Iris pigment epithelial cell (primary cell): ENCODE measurements at places on chromosomes 6 and 20.

- no peak for DNase-seq
These were observed 70.6 kb downstream of the CTNNBL1 start for GRCh38 chr20:37764333-37764935.

DNA sequence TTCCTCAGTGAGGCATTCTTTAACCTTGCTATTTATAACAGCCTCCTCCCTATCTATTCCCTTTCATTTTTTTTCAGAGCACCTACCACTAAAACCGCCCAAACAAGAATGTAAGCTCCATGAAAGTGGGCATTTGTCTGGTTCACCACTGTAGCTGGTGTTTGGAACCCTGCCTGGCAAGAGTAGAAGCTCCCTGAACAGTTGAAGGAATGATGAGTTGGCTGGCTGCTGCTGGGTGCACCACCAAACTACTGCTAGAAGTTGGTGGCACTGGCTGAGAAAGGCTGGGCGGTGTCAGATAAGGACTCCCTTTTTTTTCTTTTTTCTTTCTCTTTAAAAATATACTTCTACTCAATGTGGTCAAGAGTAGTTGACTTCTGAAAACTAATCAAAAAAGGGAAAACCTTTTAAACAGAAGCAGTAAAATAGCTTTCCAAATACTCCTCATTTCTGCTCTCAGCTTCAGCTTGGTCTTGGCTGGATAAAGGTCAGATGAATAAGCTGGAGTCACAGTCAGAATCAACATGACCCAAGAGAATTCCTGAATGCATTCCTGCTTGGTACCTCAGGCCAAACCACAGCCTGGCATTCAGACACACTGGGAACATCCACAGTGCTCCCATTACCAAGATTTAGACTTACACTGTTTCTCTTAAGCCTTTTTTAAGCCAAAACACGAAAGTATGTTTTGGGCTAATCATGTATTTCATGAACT, 38.0 kb downstream of the RTN4IP1 start:
- DNase-seq: peak; percentile 75

DNA sequence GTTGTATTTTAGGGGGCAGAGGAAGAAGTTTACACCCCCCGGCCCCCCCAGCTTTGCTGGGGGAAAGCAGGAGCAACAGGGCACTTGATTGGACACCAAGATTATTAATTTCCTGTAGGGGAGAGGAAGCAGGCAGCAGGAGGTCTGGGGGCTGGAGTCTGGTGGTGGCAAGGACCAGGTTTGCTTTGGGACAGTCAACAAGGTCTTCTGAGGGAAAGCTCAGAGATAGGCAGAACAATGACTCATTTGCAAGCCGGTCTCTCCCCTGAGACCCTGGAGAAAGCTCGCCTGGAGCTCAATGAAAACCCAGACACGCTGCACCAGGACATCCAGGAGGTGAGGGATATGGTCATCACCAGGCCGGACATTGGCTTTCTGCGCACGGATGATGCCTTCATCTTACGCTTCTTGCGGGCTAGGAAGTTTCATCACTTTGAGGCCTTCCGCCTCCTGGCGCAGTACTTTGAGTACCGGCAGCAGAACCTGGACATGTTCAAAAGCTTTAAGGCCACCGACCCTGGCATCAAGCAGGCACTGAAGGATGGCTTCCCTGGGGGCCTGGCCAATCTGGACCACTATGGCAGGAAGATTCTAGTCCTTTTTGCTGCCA, 1.6 kb downstream of the CLVS2 start:
- DNase-seq: no peak

DNA sequence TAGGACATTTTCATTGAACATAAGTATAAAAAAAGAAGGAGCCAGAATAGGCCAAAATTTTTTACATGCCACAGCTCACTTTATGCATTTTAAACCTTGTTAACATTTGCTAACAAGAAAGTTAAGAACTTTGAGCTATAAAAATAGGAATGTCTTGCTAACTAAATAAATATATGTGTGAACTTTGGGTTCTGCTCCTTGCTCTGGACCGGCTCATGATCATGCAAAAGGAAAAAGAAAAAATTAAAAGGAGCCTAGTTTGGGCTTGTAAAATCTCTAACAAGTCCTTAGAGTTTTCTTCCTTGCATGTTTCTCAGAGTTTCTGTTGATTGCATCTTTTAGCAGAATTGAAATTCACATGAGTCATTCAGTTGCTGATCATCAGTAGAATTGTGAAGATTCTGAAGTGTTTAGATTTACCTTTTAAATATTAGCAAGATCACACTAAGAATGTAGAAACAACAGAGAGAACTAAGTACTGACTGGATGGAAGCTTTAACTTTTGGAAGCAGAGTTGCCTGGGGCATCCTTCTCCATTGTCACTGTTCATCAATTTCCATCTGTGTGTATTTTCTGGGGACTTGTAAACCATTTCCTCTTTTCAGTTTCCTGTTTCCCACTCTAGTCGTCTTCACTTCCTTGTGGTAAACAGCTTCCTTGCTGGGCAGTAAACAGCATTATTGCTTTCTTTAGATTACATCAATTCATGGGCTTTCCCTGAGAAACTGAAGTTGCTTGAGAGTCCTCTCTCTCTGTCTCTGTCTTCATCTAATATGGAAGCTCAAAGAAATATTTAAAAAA, 458.4 kb upstream of the BTBD3 start:
- DNase-seq: peak; percentile 42

DNA sequence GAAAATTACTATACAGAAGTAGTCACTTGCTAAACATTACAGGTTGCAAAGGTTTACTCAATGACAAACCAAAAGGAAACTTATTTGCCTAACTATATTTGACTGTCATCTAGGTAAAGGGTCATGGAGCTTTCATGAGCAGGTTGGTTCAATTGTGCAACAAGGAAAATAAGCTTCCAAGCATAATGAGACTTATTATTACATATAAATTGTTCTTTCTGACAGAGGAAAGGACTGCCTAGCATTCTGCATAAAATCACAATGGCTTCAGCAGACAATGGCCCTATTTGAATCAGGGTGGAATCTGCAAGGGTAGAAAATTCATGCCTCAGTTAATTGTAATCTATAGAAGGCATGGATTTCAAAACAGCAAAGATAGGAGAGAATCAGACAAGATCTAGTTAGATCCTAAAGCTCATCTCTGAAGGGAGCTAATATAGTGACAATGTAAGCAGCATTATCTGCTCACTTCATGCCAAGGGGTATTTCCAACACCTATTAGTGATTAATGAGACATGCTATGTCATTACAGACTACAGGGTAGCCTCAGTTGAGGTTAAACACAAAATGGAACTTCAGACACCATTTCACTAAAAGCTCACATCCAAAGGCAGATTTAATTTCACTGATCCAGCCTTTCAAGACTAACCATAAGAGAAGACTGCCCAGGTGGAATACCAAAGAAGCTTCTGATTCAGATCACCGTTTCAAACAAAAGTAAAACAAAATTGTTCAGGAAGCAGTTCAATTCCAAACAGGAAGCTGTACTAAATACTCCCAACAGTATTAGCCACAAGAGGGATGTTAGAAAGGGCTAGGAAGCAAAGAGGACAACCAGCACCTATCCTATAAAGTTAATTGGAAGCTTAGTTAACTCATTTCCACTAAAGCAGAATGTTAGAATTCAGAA, 8.5 kb downstream of the STAU1 start:
- no peak for DNase-seq

- no peak for DNase-seq
These were observed 233.9 kb downstream of the PRL start for GRCh38 chr6:22062807-22063408.

DNA sequence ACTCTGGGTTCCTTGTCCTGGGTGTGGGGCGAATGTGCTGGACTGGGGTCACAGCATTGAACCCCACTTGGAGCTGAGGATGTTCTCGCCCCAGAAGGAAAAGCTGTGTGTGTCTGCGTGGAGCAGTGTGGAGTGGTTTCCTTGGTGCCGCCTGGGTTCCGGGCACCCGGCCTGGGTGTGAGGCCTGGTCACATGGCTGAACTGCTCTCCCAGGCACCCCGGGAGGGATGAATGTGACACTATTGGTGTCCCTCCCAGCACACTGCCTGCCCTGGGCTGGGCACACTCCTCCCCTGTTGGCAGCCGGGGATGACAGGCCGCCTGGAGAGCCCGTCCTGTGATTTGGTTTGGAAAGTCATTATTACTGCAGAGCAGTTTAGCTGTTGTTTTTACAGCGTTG, 12.3 kb downstream of the MYT1 start:
- no peak for DNase-seq

DNA sequence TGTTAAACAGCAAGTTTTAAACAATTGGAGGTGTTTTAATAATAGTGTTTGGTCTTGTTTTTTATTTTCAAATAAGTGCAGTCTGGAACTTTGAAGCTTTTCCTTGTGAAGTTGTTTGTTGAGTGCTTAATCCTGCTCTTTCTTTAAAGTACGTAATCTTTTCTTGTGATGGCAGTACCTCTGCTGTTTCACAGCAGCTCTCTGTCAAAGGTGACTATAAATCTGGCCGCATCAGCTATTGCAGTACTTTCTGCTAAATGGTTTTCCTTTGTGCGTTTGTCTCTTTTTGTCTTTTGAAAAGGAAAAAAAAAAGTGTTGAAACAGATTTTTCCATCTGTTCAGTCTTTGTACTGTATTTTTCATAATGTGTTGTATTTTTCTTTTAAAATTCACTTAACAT, 12.7 kb downstream of the STXBP5 start:
- DNase-seq: no peak

DNA sequence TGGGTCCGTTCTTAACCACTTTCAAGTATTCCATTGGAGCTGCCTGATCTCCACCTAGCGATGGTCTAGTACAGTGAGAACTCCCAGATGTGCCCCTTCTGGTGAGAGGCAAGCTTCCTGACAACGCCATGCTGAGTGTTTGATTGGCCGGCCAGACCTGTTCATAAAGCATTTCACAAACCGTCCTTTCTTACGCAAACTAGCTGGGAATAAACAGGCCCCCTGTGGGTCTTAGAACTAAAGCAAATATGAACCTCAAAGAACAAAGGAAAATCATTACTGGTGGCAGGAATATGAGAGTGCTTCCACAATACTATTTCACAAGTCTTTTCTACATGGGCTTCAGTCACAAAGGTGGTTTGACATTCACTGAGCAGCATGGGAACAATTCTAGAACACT, 15.6 kb upstream of the GCNT2 start:
- DNase-seq: no peak

GRCh38 chr6:4814212-4814611, 38.0 kb downstream of the CDYL start:
- DNase-seq: no peak

GRCh38 chr6:169296170-169296569, 42.5 kb upstream of the THBS2 start:
- peak; percentile 58 for DNase-seq

DNA sequence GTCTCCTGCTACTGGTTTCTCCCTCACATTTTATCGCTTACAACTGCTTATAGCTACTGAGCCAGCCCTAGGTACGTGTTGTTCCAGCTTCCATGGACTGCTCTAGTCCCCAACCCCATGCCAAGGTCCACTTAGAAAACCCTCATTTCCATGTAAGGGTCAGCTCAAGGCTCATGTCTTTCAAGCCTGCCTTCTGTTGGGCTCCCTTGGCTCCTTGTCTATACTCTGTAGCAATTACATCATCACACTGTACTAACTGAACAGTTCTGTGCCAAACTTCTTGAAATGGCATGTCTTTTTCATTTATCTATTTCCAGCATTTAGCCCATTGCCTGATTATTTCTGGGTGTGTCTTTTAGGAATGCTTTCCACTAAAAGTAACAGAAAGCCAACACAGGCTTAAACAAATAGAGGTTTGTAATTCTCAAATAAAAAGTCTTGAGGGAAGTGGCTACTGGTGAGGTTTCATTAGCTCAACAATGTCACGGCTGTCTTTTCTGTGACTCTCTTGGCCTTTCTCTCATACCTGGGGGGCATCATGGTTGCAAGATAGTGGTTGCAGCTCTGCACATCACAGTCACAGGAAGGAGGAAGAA, 317.6 kb downstream of the TPBG start:
- DNase-seq: no peak

GRCh38 chr6:40450483-40450882, 136.7 kb downstream of the LRFN2 start:
- DNase-seq: no peak

DNA sequence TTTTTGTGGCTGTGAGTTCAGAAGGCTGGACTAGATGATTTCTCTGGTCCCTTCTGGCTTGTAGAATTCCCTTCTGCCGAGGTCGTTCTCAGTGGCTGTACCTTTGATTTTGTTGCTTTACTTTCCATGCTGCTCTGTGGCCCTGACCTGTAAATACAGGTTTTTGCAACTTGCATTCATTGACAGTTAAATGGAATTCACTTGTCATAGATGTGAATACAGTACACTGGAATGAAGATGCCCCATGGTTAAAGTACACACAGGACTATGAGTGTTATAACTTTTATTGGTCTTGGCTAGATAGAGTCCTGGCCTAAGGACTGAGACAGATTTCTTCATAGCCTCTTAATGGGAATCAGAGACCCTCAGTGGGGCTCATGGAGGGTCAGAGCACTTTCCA, 12.9 kb upstream of the EFCAB8 start:
- peak; percentile 25 for DNase-seq

DNA sequence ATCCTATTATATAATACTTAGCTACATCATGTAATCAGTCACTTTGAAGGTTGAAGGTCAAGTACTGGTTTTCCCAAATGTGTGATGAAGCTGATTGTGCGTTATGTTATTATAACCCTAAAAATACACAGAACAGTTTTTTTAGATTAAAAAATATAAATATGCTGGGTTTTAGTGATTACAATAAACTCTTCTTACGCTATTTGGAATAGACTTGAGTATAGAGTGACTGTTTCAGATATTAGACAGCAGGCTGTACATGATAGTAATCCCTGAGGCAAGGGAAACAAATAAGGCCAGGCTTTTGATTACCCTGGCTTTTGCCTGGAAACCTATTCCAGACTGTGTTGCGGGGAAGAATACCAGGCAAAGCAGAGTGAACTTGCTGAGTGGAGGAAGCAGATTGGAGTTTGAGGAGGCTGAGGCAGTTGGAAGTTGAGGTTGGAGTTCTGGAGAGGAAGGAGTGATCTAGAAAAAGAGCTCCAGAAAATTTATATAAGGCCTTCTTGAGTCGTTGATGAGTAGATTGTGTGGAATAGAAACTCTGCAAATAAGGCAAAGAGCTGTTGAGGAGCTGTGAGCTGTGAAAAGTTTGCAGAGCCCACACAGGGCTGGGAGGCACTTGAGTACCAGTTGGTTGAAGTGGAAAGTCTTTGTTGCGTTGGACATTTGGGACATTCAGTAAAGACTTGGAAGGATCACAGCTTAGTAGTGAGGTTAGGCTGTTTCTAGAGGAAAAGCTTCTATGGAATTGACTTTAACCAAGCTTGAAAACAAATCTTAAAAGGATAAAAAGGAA, 26.4 kb downstream of the MAP3K4 start:
- no peak for DNase-seq
